Spleen (tissue), 13 donors: ENCODE measurements at places on chromosomes 2 and 18. TPM values are rescaled to one million over a fixed set of nuclear protein-coding genes. Genes with fewer than 3 reads are reported as not detected.

- DNase-seq, result no peak
- no peaks in the 10 kb centered on the region for H3K36me3 ChIP-seq
- H3K27ac ChIP-seq, result no peak overlapping the region
- H3K4me1 ChIP-seq, result no peaks in the 10 kb centered on the region
- H3K27me3 ChIP-seq, result no peaks in the 10 kb centered on the region
Measured at GRCh38 chr2:180219491-180219890, 212.4 kb upstream of the CWC22 start.

- no peaks in the 10 kb centered on the region for H3K27me3 ChIP-seq
- H3K4me1 ChIP-seq, result no peaks in the 10 kb centered on the region
- H3K36me3 ChIP-seq, result no peaks in the 10 kb centered on the region
- H3K4me3 ChIP-seq, result no peak overlapping the region
- DNase-seq, result no peak
Measured at GRCh38 chr18:59575995-59576394, 121.2 kb downstream of the CCBE1 start.

The DSC1 gene
- total RNA-seq, result not detected

- no peaks in the 10 kb centered on the region for H3K36me3 ChIP-seq
- H3K4me3 ChIP-seq, result no peak overlapping the region
- no peaks in the 10 kb centered on the region for H3K27me3 ChIP-seq
- no peaks in the 10 kb centered on the region for H3K4me1 ChIP-seq
- no peak overlapping the region for H3K27ac ChIP-seq
Measured at GRCh38 chr2:1696472-1696871, 47.8 kb downstream of the PXDN start.

The MGAT4A gene
- 45.9 TPM for total RNA-seq

The IL37 gene
- total RNA-seq, result not detected

The SLC9A4 gene
- 0.10 TPM for total RNA-seq

- no peak for DNase-seq
- H3K27ac ChIP-seq, result no peak overlapping the region
- H3K4me1 ChIP-seq, result no peaks in the 10 kb centered on the region
- H3K36me3 ChIP-seq, result no peaks in the 10 kb centered on the region
Measured at GRCh38 chr2:58709274-58709673, 468.1 kb upstream of the FANCL start.

DNA sequence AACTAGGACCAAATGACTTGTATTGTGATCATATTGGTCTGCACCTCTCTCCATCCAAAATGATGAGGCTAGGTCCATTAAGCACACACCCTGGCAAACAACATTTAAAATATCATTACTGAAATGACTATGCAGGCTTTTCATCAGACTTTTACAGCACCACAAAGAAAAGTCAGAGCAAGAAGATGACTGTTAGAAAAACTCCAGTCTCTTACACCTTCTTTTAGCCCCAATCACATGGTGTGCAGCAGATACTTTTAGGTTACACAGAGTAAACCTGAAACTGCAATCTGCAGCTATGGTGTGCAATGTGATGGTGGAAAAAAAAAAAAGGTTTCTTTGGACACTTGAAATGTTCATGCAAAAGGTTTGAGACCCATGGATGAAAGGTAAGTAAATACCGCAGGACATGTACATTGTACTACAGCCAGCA is 5.4 kb upstream of the POLI start:
- H3K27ac ChIP-seq, result peak overlapping the region; percentile 49
- no peak overlapping the region for H3K4me3 ChIP-seq
- no peak for DNase-seq
- H3K27me3 ChIP-seq, result no peaks in the 10 kb centered on the region

- H3K27ac ChIP-seq, result no peak overlapping the region
- no peaks in the 10 kb centered on the region for H3K27me3 ChIP-seq
- no peaks in the 10 kb centered on the region for H3K4me1 ChIP-seq
- no peak overlapping the region for H3K4me3 ChIP-seq
- no peaks in the 10 kb centered on the region for H3K36me3 ChIP-seq
- DNase-seq, result no peak
Measured at GRCh38 chr2:106076941-106077340, 117.2 kb downstream of the UXS1 start.

- H3K27ac ChIP-seq, result peak overlapping the region; percentile 73
- H3K36me3 ChIP-seq, result peaks cover 20% of the 10 kb centered on the region
- H3K4me1 ChIP-seq, result peaks cover 44% of the 10 kb centered on the region
Measured at GRCh38 chr2:27779417-27780055, 8.0 kb downstream of the MRPL33 start.

The ABHD1 gene
- total RNA-seq, result 0.50 TPM

The ACMSD gene
- not detected for total RNA-seq

DNA sequence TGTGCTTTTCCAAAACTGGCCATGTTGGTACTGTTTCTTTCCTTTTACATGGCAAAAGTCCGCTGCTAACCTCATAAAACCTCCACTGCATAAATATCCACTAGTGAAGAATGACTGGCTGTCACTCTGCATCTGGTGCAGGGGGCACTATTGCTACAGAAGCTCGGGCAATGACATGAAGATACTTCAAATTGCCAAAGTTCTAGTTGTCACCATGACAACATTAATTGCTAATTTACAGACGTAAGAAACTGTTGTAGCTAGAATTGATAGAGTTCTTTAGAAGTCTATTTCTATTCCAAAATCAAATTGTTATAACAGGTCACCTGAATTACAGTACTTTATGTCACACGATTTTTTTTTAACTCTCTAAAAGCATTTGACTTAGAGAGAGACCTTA is 845 bp downstream of the CFAP210 start:
- no peak overlapping the region for H3K27ac ChIP-seq
- H3K4me1 ChIP-seq, result peaks cover 23% of the 10 kb centered on the region
- no peak for DNase-seq
- no peak overlapping the region for H3K4me3 ChIP-seq
- no peaks in the 10 kb centered on the region for H3K36me3 ChIP-seq

DNA sequence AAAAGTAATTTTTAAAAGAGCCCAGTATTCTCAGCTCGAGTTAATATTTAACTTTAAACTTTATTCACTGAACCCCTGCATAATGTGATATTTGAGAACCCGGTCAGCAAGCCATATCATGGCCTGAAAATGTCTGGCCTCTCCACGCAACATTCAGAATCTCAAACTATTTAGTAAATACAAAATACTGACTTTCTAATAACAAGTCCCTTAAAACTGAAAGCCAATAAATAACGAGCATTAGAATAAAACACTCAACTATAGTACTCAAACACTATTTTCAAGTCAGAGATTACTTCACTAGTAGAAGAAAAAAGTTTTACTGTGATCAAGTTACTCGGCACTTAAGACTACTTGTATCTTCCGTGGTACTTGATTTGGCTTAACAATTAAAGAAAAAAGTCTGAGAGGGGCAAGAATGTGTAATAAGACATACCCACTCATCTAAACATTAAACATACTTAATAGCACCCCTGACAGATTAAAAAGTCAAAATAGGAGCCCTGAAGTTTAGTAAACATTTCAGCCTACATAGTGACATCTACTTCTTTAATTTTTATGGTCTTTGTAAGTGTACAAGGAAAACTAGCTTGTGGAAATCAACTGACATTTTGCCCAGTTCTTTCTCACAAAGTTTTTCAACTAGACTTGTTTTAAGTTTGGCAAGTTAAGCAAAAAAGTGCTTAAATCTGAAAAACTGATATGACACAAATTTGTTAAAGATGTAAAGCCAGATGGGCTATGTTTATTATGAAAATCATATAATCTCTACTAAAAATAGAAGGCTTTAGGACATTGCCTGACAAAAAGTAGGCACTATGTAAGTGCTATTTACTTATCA is 38.2 kb downstream of the RTN4 start:
- H3K4me3 ChIP-seq, result no peak overlapping the region
- no peaks in the 10 kb centered on the region for H3K36me3 ChIP-seq
- H3K27me3 ChIP-seq, result no peaks in the 10 kb centered on the region
- no peak for DNase-seq
- peak overlapping the region; percentile 75 for H3K27ac ChIP-seq

DNA sequence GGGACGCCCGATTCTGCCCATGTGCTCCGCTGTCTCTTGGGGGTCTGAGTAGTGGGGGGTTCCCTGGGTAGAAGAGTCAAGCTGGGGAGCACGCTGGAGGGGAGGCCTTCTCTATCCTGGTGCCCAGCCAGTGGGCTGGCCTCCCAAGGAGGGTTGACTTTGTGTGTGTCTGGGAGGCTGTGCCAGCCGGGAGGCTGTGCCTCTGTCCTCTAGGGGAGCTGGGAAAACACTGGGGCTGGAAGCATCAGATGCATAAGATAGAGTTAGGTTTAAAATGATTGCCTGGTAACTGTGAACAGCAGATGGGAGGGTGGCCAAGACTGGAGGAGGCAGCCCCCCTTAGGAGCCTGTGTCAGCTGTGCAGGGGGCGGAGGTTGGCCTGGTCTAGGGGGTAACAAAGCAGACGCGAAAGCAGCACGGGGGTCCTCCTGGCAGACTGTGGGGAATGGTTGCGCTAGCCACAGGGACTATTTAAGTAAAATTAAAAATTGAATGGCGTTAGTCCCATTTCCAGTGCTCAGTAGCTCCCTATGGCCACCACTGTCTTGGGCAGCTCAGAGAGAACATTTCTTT is 1.3 kb downstream of the ING5 start:
- no peaks in the 10 kb centered on the region for H3K27me3 ChIP-seq
- H3K4me1 ChIP-seq, result peaks cover 31% of the 10 kb centered on the region
- H3K36me3 ChIP-seq, result peaks cover 15% of the 10 kb centered on the region
- peak overlapping the region; percentile 79 for H3K27ac ChIP-seq
- peak overlapping the region; percentile 96 for H3K4me3 ChIP-seq

The FARSB gene
- total RNA-seq, result 12.5 TPM
